ENCODE measurements at places on chromosomes 2 and 18. TPM values are rescaled to one million over a fixed set of nuclear protein-coding genes. Genes with fewer than 3 reads are reported as not detected.

GRCh38 chr2:129709956-129710598 lies 269.4 kb upstream of the RAB6C start:
- peak overlapping the region; percentile 53 for H3K27ac ChIP-seq
- DNase-seq, result no peak
- H3K4me1 ChIP-seq, result no peaks in the 10 kb centered on the region
- H3K4me3 ChIP-seq, result no peak overlapping the region
- no peaks in the 10 kb centered on the region for H3K36me3 ChIP-seq

- H3K27me3 ChIP-seq, result no peaks in the 10 kb centered on the region
- H3K36me3 ChIP-seq, result no peaks in the 10 kb centered on the region
- peak; percentile 15 for DNase-seq
- peak overlapping the region; percentile 81 for H3K4me3 ChIP-seq
- H3K27ac ChIP-seq, result peak overlapping the region; percentile 80
Measured at GRCh38 chr2:63589148-63589958, 590 bp downstream of the MDH1 start.

DNA sequence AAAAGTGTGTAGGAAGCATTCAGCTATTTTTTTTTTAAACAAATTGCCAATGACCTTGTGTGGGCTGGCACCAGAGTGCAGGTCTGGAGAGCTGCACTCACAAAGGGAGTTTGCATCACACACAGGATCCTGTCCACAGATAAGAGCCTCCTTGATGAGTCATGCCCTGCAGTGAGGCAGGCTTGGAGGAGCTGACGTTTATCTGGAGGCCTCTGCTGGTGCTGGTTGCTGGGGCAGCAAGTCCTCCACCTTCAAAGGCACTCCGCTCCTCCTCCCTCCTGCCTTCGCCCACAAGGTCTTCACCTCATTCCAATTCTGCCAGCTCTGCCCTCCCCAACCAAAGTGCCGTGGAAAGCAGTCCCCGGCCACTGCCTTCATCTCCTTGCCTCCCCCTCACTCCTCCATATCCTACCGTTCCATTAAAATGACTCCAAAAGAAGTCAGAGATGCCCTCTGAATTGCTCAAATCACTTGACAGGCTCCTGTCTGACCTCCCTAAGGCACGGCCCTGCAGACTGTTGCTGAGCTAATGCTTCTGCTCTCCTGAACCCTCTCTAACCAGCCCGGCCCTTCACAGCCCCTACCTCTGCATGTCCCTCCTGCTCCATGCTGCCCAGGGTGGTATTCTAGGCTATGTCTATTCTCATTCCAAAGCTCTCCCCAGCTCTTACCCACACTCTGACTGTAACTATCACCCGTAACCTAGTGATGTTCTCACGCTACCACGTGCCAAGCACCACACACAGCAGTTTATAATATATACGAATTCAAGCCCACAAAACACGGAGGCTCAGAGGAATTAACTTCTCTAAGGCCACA lies 30.9 kb downstream of the LONRF2 start:
- H3K27me3 ChIP-seq, result no peaks in the 10 kb centered on the region
- no peaks in the 10 kb centered on the region for H3K36me3 ChIP-seq
- H3K27ac ChIP-seq, result no peak overlapping the region
- no peak overlapping the region for H3K4me3 ChIP-seq
- peak; percentile 4 for DNase-seq
- H3K4me1 ChIP-seq, result peaks cover 3% of the 10 kb centered on the region

EML6 gene
- total RNA-seq, result 1.2 TPM

PDE1A gene
- 7.7 TPM for total RNA-seq

TAF4B gene
- total RNA-seq, result 7.5 TPM

EN1 gene
- 0.05 TPM for total RNA-seq

GRCh38 chr2:55842046-55842445 lies 81.5 kb downstream of the EFEMP1 start:
- no peaks in the 10 kb centered on the region for H3K4me1 ChIP-seq
- H3K4me3 ChIP-seq, result no peak overlapping the region
- no peaks in the 10 kb centered on the region for H3K36me3 ChIP-seq
- no peak for DNase-seq
- no peaks in the 10 kb centered on the region for H3K27me3 ChIP-seq

DNA sequence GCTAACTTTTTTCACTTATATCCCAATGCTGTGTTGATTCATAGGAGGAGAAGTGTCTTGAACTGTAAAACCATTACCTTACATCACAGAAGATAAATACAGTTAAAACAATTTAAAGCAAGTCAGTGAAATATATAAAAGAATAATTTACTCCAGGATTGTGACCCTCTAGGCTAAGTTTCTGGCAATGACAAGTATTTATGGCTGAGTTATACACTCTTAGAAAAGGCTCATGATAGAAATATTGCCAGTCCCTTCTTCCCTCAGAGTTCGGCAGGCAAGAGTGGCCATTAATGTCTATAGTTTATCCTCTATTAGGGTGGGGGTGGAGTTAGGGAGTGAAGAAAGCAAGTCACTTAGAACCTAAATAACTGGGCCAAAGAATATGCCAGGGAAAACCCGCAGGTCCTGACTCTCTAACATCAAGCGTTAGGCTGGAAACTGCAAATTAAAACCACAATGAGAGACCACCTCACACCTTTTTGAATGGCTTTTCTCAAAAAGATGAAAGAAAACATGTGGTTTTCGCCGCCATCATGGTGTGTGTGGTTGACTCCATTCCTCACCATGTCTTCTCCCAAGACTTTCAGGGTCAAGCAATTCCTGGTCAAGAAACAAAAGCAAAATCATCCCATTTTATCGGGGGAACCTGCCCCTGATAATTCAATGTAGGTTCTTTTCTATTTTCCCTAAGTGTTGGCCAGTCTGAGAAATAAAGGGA lies 69.3 kb downstream of the CD226 start:
- H3K4me3 ChIP-seq, result no peak overlapping the region
- H3K27ac ChIP-seq, result no peak overlapping the region
- no peaks in the 10 kb centered on the region for H3K27me3 ChIP-seq
- H3K4me1 ChIP-seq, result no peaks in the 10 kb centered on the region

EMILIN1 gene
- 9.2 TPM for total RNA-seq

SLC9A4 gene
- 0.05 TPM for total RNA-seq

DNA sequence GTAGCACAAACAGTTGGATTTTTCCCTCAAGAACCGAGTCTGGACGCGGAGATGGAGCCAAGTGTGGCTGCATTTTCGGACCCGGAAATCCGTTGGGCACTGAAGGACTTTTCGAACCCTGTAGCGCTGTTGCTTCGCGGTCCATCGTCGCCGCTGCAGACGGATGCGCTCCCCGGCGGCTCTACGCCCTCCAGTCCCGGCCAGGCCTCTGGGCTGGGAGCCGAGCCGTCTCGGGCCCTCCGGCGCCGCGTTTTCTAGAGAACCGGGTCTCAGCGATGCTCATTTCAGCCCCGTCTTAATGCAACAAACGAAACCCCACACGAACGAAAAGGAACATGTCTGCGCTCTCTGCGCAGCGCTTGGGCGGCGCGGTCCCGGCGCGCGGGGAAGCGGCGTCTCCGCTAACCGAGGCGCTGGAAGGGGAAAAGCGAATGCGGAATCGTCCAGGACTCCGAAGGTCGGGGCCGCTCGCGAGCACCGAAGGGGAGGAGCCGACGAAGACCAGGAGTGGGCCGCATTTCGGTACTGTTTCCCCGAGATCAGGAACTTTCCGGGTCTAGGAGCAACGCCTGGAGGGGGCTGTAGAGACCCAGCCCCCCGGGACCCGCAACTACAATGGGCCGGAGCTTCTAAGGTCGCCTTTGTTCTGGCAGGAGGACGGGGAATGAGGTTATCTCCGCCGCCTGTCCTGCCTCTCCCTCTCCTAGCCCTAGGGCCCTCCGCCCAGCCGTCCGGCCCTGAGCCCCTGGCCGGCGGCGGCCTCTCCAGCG lies 3.2 kb downstream of the EMX1 start:
- peaks cover 99% of the 10 kb centered on the region for H3K27me3 ChIP-seq
- H3K4me3 ChIP-seq, result peak overlapping the region; percentile 29
- peaks cover 4% of the 10 kb centered on the region for H3K4me1 ChIP-seq
- H3K36me3 ChIP-seq, result no peaks in the 10 kb centered on the region
- DNase-seq, result no peak
- no peak overlapping the region for H3K27ac ChIP-seq

CFAP65 gene
- total RNA-seq, result 0.05 TPM

- no peak overlapping the region for H3K4me3 ChIP-seq
- H3K36me3 ChIP-seq, result peaks cover 2% of the 10 kb centered on the region
- H3K27ac ChIP-seq, result no peak overlapping the region
- H3K27me3 ChIP-seq, result no peaks in the 10 kb centered on the region
- no peaks in the 10 kb centered on the region for H3K4me1 ChIP-seq
Measured at GRCh38 chr18:74248189-74248588, 43.6 kb downstream of the CYB5A start.

HS1BP3 gene
- 7.2 TPM for total RNA-seq

STARD6 gene
- total RNA-seq, result 0.09 TPM

HES6 gene
- 16.1 TPM for total RNA-seq

TUBA3E gene
- total RNA-seq, result 0.05 TPM

DNA sequence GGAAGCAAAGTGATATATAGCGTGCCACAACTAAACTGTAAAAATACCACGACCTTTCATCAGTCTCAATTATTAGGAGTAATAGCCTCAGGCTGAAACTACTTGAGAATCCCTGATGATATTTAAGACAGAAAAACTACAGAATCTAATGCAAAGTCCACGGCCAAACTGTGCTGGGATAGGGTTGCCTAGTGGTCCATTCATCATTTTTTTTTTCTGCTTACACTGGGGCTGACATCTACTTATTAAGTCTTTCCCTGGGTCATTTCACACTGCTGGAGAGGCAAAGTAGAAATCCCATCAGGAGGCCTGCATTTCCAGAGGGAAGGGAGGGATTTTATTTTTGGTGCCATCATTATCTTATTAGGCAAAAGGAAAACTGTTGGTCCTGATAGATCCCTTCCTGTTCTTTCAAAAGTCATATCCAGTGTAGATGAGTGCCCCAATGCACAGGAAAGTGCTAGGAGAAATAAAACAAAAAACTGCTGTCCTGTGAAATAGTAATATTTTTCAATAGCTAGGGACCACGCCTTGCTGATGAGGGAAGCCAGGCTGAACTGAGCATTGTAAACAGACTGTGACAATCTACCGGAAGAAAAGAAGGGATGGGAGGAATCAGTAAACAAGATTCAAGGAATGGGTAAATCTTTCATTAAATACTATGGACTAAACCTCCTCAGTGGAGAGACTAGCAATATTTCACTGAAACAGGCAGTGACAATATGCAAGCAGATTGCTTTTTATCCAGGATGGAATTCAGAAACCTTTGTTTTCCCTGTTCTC lies 644.3 kb downstream of the IRS1 start:
- H3K4me3 ChIP-seq, result no peak overlapping the region
- no peaks in the 10 kb centered on the region for H3K36me3 ChIP-seq
- H3K27me3 ChIP-seq, result no peaks in the 10 kb centered on the region

G6PC2 gene
- not detected for total RNA-seq

DNA sequence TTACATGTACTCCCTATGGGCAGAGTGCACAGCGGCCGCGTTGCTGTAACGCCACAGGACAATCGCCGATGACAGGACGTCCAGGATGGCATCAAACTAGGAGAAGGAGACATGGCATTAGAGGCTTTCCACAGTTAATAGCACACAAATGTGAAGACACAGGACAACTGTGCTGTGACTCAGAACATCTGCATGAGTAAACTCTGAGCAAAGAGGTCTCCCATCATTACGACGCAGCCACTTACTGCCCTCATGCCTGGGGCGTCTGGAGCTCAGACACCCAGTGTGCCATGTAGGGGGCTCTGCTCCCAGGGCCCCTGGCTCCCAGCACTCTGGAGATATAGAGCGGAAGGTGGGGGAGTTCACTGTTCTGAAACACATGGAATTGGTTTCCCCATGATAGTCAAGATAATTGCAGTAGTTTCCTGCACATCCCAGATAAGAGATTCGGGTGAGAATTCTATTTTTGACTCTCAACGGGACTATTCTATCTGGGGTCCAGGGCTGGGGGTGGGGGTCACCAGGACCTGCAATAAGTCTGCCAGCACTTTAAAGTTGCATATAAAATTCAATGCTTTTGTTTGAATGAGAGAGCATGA lies 168.1 kb downstream of the TMEM163 start:
- DNase-seq, result no peak
- H3K4me1 ChIP-seq, result no peaks in the 10 kb centered on the region
- H3K27me3 ChIP-seq, result no peaks in the 10 kb centered on the region
- no peak overlapping the region for H3K4me3 ChIP-seq

RAPGEF4 gene
- total RNA-seq, result 2.0 TPM

- DNase-seq, result no peak
- no peak overlapping the region for H3K4me3 ChIP-seq
- no peaks in the 10 kb centered on the region for H3K36me3 ChIP-seq
Measured at GRCh38 chr2:236882074-236882473, 203.6 kb upstream of the COPS8 start.

IMPACT gene
- 17.1 TPM for total RNA-seq

DNA sequence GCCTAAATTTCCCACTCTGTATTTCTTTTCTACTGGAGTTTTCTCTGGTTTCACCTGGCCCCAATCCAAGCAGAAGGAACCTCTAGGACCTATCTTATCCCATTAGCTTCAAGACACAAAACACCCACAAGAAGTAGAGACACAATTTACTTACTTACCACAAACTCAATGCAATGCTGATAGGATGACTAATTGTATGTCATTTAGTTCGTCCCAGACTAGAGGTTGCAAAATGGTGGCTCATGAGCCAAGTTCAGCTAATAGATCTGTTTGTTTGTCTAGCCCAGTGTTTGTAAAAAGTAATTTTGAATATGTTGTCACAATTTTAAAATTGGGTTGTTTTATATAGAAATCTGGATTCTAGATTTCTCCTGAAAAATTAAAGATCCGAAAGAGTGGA lies 34.7 kb upstream of the ZSWIM2 start:
- no peaks in the 10 kb centered on the region for H3K4me1 ChIP-seq
- H3K27ac ChIP-seq, result no peak overlapping the region
- no peak overlapping the region for H3K4me3 ChIP-seq
- no peaks in the 10 kb centered on the region for H3K36me3 ChIP-seq

GRCh38 chr2:213491376-213491775 lies 207.1 kb downstream of the SPAG16 start:
- DNase-seq, result no peak
- H3K36me3 ChIP-seq, result no peaks in the 10 kb centered on the region
- no peaks in the 10 kb centered on the region for H3K27me3 ChIP-seq
- H3K4me3 ChIP-seq, result no peak overlapping the region
- no peaks in the 10 kb centered on the region for H3K4me1 ChIP-seq

RAMP1 gene
- 6.3 TPM for total RNA-seq

Data from thymus (tissue), 14 donors.